AG08396 (cell line): ENCODE measurements at places on chromosomes 16 and 17.
A peak's percentile ranks its signal among the peaks of the same experiment; 100 is the strongest.

DNA sequence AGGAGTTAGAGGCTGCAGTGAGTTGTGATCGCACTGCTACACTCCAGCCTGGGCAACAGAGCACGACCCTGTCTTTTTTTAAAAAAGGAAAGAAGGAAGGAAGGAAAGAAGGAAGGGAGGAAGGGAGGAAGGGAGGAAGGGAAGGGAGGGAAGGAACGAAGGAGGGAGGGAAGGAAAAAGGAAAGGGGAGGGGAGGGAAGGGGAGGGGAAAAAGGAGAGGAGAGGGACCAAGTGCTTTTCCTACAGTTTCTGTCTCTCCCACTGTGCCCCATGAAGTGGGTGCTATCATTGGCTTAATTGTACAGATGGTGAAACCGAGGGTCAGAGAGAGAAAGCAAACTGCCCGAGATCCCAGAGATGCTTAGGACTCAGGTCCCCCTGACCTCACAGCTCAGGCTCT, 57.6 kb downstream of the SOCS1 start:
- no peak for DNase-seq

GRCh38 chr17:20266806-20267458, 200.4 kb downstream of the LGALS9B start:
- peak; percentile 62 for DNase-seq

DNA sequence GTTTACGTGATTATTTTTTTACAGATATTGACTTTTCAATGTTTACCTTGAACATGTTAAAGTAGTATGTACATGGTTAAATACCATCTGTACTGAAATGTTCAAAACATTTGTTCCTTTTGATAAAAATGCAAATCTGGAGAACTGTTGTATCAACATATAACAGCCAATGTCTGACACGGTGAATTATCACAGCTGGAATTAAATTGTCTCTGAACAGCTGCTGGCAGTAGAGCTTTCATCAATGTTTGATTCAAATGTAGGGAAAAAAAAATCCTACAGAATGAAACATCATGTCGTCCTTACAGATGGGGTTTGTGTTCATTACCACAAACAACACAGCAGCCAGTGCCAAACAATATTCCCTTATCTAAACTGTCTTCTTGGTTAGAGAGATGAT, 79.9 kb downstream of the TOX3 start:
- DNase-seq: no peak

- DNase-seq: no peak
Observed at GRCh38 chr17:44781551-44782325, 22.9 kb downstream of the ADAM11 start.

DNA sequence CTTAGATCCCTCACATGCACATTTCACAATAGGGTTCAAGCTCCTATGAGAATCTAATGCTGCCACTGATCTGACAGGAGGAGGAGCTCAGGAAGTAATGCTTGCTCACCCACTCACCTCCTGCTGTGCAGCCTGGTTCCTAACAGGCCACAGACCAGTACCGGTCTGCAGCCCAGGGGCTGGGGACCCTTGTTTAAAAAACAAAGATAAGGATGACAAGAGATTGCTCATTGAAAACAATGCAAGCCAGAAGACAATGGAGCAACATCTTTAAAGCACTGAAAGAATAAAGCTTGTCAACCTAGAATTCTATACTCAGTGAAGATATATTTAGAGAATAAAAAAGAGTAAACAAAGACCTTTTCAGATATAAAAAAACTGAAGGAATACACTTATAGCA, 22.8 kb upstream of the FA2H start:
- no peak for DNase-seq

- peak; percentile 58 for DNase-seq
Observed at GRCh38 chr17:30235386-30236296, at the start of gene SLC6A4. Gene SLC6A4, minus strand, starts transcription at chr17:30235697. Its CDS starts 13,739 bp downstream, at chr17:30221958.

GRCh38 chr17:41547921-41548843, 20.1 kb upstream of the KRT19 start:
- DNase-seq: peak; percentile 89

GRCh38 chr17:78324391-78325075, 35.3 kb downstream of the SOCS3 start:
- DNase-seq: peak; percentile 88

DNA sequence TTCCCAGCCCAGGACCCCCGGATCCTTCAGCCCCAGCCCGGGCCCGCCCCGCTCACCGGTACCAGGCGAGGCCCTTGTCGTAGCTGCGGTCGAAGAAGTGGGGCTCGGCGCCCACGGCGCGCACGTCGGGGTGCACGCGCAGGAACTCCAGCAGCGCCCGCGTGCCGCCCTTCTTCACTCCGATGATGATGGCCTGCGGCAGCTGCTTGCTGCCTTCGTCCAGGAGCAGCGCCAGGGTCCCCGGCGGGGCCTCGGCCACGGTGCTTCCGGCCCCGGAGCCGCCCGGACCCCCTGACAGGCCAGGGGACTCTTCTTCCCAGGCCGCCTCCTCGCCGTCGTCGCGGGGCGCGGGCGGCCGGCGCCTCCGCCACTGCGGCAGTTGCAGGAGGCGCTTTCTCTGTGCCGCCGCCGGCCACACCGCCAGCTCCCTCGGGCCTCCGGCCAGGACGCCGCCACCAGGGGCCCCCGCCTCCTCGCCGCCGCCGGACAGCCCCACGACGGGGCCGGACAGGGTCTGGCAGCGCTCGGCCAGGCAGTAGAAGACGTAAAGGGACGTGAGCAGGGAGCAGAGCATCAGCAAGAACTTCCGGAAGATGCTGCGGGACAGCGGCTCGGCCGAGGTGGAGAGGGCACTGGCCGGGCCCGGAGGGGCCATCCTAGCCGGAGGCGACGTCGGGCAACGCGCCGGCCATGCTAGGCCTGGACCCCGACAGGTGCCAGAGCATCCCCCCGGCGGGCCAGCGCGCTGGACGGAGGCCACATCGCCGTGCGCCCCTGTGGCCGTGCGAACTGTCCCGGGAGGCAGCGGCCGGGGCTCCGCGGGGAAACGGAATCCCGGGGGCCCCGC, 1.0 kb downstream of the HS3ST3A1 start:
- DNase-seq: peak; percentile 60

- DNase-seq: no peak
Observed at GRCh38 chr17:64978138-64978537, 58.9 kb upstream of the LRRC37A3 start.

- DNase-seq: peak; percentile 67
Observed at GRCh38 chr17:19346351-19347255, 15.9 kb downstream of the B9D1 start.

GRCh38 chr17:18240449-18240848, 15.0 kb downstream of the LLGL1 start:
- no peak for DNase-seq
